ENCODE measurements at places on chromosomes 11 and 22.
A peak's percentile ranks its signal among the peaks of the same experiment; 100 is the strongest.

- DNase-seq = peak; percentile 74
Observed at GRCh38 chr11:47355283-47356128, 3.0 kb upstream of the MYBPC3 start.

- DNase-seq = peak; percentile 53
Observed at GRCh38 chr22:28829358-28830181, 29.2 kb upstream of the XBP1 start.

DNA sequence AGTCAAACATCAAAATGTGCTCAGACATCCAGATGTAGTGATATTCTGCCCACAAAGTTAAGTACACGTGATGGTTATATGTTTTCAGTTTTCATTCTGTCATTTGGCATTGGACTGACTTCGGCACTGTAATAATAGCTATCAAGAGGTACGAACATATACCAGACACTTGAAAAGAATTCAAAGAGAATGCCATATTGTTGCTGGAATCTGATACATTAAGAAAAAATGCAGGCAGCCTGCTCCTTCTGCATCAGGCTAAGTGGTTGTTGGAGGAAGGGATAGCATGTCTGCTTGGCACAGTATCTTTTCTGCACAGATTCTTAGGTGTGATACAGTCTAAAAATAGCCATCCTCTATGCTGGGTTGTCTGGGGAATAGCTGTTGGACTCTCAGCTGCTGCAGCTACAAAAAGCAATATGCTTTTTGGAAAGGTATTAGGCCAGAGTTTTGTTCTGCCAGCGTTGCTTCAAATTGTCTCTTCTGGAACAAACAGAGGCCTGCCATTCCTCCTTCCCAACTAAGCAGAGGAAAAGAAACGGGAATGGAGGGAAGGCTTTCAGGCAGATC is 892.6 kb downstream of the TBC1D22A start:
- no peak for DNase-seq

GRCh38 chr11:2251138-2251537 is 19.2 kb downstream of the ASCL2 start:
- no peak for DNase-seq

GRCh38 chr11:22536071-22536470 is 89.6 kb downstream of the FANCF start:
- no peak for DNase-seq

DNA sequence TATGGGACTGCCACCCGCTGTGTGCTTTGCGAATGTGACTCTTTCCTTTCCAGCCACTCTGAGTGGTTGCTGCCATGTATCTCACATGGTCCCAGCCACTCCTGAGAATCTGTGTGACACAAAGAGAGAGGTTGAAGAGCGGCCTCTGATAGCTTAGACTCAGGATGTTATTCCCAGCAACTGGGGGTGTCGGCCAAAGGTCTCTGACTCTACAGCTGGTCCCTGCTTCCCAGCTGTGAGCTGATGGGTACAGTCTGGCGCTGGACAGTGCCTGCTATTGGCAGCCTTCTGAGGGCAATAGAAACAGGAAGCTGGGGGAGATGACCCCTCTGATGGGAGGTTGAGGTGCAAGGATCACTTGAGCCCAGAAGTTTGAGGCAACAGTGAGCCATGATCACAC is 105.1 kb downstream of the RRAS2 start:
- no peak for DNase-seq

- peak; percentile 10 for DNase-seq
Observed at GRCh38 chr11:119666463-119667131, 62.4 kb downstream of the NECTIN1 start.

DNA sequence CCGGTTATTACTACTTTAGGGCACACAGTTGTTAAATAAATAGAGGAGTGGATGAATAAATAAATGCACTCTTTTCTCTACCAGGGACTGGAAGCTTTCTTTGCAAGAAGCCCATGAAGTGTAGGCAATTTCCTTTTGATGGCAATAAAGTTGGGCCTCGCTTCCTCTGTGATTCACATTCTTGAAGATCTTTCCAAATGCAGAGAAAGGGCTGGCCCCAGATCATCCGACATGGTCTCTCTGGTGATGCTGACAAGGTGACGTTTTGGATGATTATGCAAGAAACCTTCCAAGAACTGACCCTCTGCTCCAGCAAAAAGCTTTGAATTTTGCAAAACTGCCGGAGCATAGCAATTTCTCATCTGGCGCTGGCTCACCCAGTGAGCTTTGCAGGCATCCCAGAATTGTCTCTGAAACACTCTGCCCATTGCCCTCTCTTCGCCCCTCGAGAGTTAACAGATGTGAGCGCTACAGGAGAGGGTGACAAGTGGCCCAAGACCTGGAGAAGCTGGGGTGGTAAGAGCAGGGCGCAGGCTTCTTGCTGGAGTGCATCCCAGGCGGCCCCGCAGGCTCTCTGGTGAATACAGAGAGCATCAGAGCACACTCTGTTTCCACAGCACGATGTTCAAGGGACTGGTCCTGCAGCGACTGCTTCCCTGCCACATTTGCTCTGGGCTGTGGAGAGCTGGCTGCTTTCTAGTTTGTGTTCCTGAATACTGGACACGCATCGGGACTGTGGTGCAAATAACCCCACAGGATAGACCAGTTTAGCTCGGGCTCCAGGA is 11.5 kb upstream of the IFT27 start:
- no peak for DNase-seq

GRCh38 chr11:109818290-109818689 is 274.9 kb upstream of the ZC3H12C start:
- no peak for DNase-seq

GRCh38 chr11:73388265-73389133 is 12.3 kb downstream of the RELT start:
- DNase-seq = no peak

DNA sequence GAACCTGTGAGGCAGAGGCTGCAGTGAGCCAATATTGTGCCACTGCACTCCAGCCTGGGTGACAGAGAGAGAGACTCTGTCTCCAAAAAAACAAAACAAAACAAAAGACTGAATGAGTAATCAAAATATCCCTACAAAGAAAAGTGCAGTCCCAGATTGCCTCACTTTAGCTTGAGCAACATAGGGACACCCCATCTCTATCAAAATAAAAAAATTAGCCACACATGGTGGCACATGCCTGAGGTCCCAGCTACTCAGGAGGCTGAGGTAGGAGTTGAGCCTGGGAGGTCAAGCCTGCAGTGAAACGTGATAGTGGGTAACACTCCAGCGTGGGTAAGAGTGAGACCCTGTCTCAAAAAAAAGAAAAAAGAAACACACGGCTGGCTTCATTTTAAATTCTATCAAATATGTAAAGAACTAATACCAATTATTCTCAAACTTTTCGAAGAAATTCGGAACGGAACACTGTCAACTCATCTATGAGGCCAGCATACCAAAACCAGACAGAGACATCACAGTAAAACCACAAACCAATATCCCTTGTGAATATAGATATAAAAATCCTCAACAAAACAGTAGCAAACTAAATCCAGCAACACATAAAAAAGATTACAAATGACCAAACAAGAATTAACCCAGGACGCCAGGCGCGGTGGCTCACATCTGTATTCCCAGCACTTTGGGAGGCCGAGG is 12.9 kb downstream of the CHEK2 start:
- DNase-seq = no peak

- no peak for DNase-seq
Observed at GRCh38 chr22:18091916-18092526, 14.2 kb downstream of the PEX26 start.

- no peak for DNase-seq
Observed at GRCh38 chr22:44542561-44543222, 44.7 kb upstream of the RTL6 start.

- DNase-seq = no peak
Observed at GRCh38 chr11:34558673-34559072, 45.1 kb upstream of the ELF5 start.

DNA sequence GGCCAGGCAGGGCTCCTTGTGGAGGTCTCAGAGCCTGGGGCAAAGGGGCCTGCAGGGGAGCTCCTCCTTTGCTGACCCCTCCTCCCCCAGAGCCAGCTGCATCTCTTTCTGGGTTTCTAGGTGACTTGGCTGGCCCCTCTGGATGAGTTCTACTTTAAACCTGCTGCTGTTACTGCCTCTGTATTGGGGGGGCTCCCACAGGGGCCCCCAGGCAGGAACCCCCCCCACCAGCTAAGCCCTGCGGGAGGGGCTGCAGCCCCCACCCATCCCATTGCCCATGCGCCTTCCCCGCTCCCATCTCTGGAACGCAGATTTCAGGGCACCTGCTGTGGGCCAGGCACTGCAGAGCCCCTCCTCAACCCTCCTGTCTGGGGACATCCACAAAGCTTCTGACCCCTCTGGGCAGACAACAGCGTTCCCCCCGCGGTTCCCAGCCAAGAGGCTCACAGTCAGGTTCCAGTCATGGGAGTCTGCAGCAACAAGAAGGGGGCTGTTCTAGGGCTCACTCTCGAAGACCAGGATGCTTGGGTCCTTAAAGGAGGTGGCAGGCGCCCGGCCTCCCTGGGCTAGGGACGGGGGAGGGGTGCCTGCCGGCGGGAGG is 815 bp upstream of the PLCB3 start:
- DNase-seq = no peak

- peak; percentile 98 for DNase-seq
Observed at GRCh38 chr11:106399076-106399511, 321.6 kb downstream of the AASDHPPT start.

- DNase-seq = no peak
Observed at GRCh38 chr11:13881226-13881905, 81.2 kb upstream of the SPON1 start.
